ENCODE measurements at places on chromosomes 7 and 10.
A peak's percentile ranks its signal among the peaks of the same experiment; 100 is the strongest.

- peak; percentile 83 for DNase-seq
Observed at GRCh38 chr10:44978570-44979280, at the start of gene DEPP1. DEPP1 (minus strand) TSS chr10:44978809; CDS start chr10:44978030, 779 bp downstream.

DNA sequence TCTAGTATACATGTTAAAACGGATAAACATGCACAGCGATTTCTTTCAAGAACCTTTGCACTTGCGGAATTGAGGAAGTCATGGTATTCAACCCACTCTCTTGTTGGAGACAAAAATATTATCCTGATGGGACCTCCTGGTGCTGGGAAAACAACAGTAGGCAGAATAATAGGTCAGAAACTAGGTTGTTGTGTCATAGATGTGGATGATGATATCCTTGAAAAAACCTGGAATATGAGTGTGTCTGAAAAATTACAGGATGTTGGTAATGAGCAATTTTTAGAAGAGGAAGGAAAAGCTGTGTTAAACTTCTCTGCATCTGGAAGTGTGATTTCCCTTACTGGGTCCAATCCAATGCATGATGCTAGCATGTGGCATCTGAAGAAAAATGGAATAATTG, 6.9 kb downstream of the THNSL1 start:
- no peak for DNase-seq

GRCh38 chr7:1454542-1454941, 4.7 kb downstream of the MICALL2 start:
- no peak for DNase-seq

DNA sequence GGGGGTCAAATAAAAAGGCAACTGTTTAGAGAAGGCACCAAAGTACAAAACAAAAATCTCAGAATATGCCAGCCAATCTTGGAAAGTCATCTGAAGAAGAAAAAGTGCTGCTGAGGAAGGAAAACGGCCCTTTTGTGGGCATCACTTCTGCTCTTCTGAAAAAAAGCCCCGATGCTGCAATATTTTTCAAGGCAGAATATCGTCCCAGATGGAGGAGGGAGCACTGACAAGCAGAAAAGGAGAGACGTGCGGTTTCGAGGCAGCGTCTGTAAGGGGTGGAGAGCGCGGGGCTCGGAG, 959 bp upstream of the ATRNL1 start:
- DNase-seq = no peak

DNA sequence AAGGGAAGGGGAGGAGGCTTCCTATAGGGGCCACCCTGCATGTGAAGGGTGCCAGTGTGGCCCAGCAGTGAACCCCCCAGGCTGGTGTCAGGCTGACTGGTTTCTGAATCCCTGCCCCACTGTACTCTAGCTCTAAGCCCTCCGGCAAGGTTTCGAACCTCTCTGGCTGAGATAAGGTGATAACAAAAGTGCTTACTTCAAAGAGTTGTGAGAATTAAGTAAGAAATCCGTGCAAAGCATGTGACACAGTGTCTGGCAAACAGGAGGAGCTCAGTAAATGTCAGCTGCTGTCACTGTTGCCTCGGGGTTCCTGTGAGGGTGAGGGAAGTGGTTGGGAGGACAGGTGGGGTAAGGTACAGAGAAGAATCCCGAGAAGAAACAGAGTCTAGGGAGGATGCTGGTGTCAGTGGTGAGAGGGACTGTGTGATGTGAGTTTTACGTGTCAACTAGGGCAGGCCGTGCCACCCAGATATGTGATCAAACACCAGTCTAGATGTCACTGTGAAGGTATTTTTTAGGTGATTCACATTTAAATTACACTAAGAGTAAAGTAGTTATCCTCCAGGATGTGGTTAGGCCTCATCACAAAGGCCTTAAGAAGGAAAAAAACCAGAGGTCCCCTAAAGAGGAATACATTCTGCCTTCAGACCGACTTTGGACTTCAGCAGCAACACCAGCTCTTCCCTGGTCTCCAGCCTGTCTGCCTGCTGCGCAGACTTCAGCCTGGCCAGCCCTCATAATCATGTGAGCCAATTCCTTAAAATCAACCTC, 64.4 kb downstream of the BPGM start:
- no peak for DNase-seq

GRCh38 chr10:74921744-74922143, 95.3 kb downstream of the KAT6B start:
- DNase-seq = no peak

DNA sequence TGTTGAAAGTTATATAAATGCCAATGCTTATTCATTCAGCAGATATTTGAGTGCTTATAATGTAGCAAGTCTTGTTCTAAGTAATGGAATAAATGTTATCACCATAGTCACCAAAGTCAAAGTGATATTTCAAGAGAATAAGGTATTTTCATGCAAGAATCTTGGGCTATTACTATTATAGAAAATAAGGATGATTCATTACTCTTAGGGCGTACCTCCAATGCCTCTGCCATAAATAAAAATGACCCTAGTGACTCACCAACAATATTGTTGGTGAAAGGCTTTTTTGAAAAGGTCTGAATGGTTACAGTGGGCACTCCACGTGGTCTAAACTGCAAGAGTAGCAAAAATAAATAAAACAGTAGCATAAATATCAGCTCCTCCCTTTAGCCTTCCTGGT, 68.4 kb downstream of the RALA start:
- DNase-seq = peak; percentile 44

- DNase-seq = no peak
Observed at GRCh38 chr10:106310596-106310995, 853.9 kb downstream of the SORCS1 start.

DNA sequence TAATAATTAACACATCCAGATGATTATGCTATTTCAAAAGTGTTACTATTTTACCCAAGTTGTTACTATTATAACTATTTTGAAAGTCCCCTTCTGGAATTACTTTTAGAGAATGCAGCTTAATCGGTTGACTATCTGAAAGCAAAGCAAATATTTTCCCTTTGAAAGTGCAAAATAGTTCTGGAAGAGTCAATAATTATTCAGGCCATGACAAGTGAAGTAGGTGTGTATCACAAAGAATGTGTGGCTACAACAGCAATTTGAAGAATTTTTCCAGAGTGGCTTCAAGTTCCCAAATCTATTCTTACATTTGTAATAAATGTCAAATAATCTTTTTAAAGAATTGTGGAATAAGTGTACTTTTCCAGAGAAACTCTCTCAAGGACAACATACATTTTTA, 42.8 kb downstream of the RNLS start:
- no peak for DNase-seq

DNA sequence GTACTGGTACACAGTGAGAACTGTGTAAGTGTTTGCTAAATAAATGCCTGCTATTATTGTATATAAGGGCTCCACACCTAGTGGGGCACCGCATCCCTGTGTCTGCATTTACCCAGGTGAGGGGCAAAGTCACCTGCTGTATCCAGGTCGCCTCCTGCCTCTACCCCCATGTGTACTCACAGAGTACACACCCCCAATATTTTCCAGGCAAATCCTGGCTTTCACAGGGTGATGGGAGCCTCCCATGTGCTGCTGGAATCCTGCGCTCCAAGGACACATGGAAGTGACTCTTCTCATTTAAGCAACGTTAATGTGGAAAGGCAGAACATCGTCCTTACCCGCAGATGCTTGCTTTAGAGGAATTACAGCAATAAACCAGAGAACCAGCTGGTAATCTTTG, 48.2 kb downstream of the ARHGAP22 start:
- DNase-seq = no peak

DNA sequence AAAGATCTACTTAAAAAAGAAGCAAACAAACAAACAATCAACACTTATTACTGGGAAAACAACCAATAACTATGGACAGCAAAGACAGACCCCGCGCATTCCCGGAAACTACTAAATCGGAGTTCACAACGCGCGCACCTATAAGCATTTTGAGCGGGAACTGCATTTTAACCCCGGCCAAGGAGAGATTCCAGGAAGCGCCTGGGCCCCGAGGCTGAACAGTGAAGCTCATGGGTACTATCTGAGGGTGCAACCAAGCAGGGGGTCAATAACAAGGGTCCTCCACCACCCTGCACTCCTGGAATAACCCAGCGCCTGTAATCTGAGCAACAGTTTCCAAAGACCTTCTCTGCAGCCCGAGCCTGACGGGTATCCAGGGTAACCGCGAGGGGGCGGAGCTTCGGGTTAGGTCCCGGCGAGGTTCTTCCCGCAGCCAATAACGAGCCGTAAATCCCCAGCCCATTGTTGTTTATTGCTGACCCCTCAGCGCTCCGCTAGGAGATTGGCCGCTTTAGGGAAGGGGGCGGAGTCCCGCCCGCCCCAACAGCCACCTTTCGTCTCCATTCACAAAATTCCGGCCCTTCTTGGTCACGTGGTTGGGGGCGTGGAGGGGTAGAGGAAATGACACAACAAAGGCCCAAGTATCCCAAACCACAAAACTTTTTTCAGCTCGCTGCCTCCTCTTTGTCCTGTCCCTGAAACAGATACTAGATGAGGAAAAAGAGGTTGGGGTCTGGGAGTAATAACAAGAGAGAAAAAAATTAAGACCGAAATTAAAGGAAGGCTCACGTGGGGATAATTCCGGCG, 1.7 kb upstream of the ETV1 start:
- DNase-seq = peak; percentile 92

- DNase-seq = no peak
Observed at GRCh38 chr10:15898046-15898445, 37.7 kb upstream of the MINDY3 start.

- peak; percentile 51 for DNase-seq
Observed at GRCh38 chr10:36671607-36672006, 453.8 kb upstream of the ANKRD30A start.

DNA sequence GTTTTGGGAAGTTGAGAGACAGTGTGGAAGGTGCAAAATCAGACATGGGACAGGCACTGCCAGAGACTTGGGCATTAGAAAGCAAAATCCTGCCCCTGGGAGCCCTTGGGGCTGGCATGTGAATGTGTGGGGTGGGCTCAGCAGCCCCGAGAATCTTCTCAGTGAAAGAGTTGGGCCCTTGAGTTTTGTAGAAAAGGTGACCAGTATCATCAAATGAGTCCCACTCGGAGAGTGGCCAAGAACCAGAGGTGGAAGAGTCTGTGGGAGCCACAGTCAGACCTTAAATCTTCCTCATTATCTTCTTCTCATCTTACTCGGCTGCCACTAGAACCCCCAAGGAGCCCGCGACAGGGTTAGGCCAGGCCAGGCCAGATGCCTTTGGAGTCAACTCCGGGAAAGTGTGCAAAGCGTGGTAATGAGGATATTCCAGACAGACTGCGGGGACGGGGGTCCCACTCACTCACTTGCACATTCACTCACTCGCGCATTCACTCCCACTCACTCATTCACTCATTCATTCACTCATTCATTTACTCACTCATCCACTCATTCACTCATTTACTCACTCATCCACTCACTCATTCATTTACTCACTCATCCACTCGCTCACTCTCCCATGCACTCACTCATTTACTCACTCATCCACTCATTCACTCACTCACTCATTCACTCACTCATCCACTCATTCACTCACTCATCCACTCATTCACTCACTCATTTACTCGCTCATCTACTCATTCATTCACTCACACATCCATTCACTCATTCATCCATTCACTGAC, 74.9 kb downstream of the CARD11 start:
- no peak for DNase-seq

DNA sequence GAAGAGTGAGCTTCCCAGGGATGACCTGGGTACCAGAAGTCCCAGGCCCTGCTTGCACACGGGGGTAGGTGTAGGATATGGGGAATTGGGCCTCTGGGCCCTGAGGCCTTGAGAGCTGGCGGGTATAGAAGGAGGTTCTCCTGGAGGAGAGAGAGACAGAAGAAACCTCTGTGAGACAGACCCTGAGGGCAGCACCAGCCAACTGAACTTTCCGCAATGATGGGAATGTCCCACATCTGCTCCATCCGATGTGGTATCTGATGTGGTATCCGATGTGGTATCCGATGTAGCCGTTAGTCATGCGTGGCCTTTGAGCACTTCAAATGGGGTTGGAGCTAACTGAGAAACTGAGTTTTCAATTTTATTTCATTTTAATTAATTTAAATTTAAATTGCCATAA, 30.6 kb upstream of the PLEKHA1 start:
- no peak for DNase-seq

- no peak for DNase-seq
Observed at GRCh38 chr10:10564081-10564794, 453.4 kb upstream of the CELF2 start.

- DNase-seq = no peak
Observed at GRCh38 chr10:59805014-59805413, 51.8 kb upstream of the MRLN start.

DNA sequence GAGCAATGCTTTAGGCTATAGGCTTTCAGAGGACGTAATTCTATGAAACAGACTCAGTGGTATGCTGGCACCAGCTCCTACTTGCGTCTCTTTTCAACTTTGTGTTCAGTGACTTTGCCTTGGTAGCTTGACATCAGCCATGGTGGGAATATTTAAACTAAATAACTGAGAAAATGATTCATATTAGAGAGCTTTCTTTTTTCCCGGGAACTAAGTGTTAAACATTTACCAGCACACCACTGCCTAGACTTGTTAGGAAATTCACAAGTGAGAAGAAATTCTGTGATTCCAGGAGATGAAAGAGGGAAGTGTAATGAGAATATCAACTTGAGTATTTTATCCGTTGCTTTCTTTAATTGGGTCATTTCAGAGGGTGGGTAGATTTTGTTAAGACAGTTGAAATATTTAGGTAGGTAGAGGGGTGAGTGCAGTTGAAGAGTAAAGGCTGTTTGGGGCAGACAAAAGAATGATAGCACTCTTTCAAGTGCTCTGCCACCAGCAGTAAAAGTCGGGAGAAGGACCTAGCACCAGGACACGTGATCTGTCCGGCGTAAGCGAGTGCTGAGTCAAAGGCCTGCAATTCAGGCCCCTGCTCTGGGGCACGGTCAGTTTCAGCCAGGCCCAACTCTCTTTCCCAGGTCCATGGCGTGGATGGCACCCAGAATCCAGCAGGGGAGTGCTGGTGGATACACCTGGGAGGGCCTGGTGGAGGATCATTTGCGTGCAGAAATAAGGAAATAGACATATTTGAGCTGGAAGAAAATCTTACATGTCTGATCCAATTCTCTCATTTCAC, 206.3 kb downstream of the SNX10 start:
- no peak for DNase-seq

- DNase-seq = no peak
Observed at GRCh38 chr7:155999631-156000489, 187.6 kb upstream of the SHH start.

DNA sequence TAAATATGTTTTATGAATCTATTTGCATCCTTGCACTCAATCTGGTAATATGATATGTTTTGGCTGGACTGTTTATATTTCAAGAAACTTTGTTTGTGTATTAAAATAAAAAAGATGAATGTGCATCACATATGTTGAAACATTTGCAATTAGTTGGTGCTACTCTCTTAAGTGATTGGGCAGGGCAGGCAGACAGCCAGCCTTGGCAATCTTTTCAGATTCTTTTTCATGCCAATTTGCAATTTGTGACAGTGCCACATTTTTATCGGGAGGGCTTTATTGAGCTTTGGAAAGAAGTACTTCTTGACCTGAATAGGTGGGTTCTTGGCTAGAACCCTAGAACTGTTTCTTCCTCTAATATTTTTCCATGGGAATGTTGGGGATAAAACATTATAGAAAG, 152.2 kb downstream of the NXPH1 start:
- no peak for DNase-seq

DNA sequence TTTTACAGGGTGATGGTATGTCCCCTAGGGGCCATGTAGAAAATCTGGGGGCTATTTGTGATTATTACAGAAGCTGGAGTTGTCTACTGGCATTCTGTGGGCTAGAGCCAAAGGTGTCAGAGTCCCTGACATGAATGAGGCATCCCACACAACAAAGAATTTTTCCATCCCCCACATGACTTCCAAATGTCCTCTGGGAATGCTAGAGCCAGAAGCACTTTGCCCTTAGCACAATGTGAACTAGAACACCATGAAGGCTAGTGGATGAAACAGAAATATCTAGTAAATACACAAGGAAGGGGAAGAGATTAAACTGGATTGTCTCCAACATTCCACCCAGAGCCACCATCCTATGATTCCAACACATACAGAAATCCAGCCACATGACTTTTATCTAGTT, 46.9 kb downstream of the FAM13C start:
- no peak for DNase-seq
